ENCODE measurements at places on chromosomes 5 and 9.

GRCh38 chr5:159916841-159917761 is 819 bp downstream of the ADRA1B start:
- H3K36me3 ChIP-seq = no peaks in the 10 kb centered on the region
- H3K4me3 ChIP-seq = no peak overlapping the region
- peaks cover 5% of the 10 kb centered on the region for H3K4me1 ChIP-seq
- DNase-seq = no peak
- no peak overlapping the region for H3K27ac ChIP-seq

GRCh38 chr5:170377027-170377426 is 12.1 kb downstream of the KCNMB1 start:
- H3K4me3 ChIP-seq = no peak overlapping the region
- DNase-seq = no peak
- no peaks in the 10 kb centered on the region for H3K4me1 ChIP-seq
- H3K27ac ChIP-seq = no peak overlapping the region
- H3K36me3 ChIP-seq = no peaks in the 10 kb centered on the region
- no peaks in the 10 kb centered on the region for H3K27me3 ChIP-seq

DNA sequence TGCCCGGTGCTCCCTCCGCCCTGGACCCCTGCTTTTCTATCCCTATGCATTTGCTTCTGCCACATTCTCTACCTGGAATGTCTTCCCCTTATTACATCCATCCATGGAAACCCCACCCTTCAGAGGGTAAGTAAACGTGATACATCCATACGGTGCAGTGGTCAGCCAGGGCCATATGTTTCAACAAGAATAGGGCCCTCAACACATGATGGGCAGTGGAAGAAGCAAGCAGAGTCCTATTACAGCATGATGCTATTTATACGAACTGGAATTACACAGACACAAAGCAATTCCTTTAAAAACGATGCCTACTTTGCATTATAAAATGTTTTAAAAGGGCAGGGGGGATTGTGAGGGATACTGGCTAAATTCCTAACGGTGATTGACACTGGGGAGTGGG is 38.2 kb upstream of the PTGS1 start:
- no peak overlapping the region for H3K27ac ChIP-seq
- no peak overlapping the region for H3K4me3 ChIP-seq
- no peaks in the 10 kb centered on the region for H3K36me3 ChIP-seq
- DNase-seq = no peak
- H3K4me1 ChIP-seq = no peaks in the 10 kb centered on the region

DNA sequence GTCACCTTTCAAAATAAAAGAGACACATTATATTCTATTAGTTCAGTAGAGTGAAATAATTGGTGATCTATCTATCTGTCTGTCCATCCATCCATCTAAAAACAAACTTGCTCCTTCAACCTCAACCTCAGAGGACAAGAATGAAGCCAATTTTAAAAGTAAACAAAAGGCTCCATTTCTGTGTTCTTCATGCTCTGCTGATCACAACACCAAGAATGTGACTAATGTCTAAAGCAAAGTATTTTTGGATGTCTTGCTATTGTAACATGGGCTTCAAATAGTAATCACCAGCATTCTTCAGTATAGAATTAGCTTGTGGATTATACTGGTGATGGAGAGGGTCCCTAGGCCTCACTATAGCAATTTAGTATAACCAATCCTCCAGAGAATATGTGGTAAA is 1304.4 kb downstream of the MAT2B start:
- no peak overlapping the region for H3K4me3 ChIP-seq
- no peaks in the 10 kb centered on the region for H3K27me3 ChIP-seq
- no peak for DNase-seq
- H3K4me1 ChIP-seq = no peaks in the 10 kb centered on the region

GRCh38 chr9:82805027-82805426 is 257.9 kb downstream of the RASEF start:
- DNase-seq = no peak
- H3K4me3 ChIP-seq = no peak overlapping the region

GRCh38 chr5:154236536-154237375 is 46.2 kb downstream of the GALNT10 start:
- H3K4me3 ChIP-seq = no peak overlapping the region
- DNase-seq = no peak
- no peaks in the 10 kb centered on the region for H3K36me3 ChIP-seq
- no peak overlapping the region for H3K27ac ChIP-seq
- no peaks in the 10 kb centered on the region for H3K4me1 ChIP-seq

- no peaks in the 10 kb centered on the region for H3K4me1 ChIP-seq
- DNase-seq = no peak
- H3K4me3 ChIP-seq = no peak overlapping the region
- no peaks in the 10 kb centered on the region for H3K27me3 ChIP-seq
- H3K27ac ChIP-seq = no peak overlapping the region
These were observed 754.3 kb downstream of the TLE4 start for GRCh38 chr9:80326105-80326504.

DNA sequence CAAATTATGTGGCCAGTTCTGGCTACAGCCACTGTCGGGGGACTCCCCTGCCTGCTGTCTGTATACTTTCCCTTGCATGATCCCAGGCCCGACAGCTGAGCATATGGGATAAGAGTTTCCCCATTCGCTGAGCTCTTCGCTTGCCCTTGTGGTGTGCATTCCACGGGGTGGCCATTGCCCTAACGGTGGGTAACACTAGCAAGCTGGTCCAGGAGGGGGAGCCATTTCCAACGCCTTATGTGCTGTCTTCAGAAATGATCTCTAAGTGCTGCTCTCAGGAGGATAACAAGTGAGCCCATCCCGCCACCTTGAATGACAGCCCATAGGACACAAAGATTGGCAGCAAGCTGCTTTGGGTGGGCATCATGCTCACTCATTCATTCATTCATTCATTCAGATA is 190.9 kb downstream of the FSTL4 start:
- H3K27ac ChIP-seq = no peak overlapping the region
- H3K27me3 ChIP-seq = no peaks in the 10 kb centered on the region
- no peaks in the 10 kb centered on the region for H3K36me3 ChIP-seq
- DNase-seq = no peak
- peaks cover 8% of the 10 kb centered on the region for H3K4me1 ChIP-seq

- no peaks in the 10 kb centered on the region for H3K27me3 ChIP-seq
- H3K4me3 ChIP-seq = no peak overlapping the region
- H3K36me3 ChIP-seq = peaks cover 45% of the 10 kb centered on the region
- DNase-seq = no peak
- H3K4me1 ChIP-seq = peaks cover 23% of the 10 kb centered on the region
These were observed 3.6 kb downstream of the PSMB7 start for GRCh38 chr9:124411514-124412227.

DNA sequence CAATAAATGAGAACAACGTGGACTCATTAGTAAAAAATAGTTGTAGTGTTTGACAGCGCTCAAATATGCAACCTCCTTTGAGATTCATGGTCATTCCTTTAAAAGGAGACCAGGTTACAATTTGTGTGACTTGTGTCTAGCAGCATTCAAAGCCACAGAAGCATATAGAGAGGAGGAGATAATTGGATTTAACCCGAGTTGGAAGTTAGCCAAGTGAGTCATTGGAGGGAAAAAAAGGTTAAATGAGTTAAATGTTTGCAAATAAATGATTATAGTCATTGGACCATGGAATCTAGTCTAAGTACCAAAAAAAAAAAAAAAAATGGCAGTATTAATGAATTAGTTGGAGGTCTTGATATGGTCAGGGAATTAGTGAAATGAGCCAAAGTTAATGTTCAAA is 90.9 kb downstream of the ITGA1 start:
- no peak overlapping the region for H3K27ac ChIP-seq
- no peaks in the 10 kb centered on the region for H3K27me3 ChIP-seq
- no peaks in the 10 kb centered on the region for H3K36me3 ChIP-seq
- no peak overlapping the region for H3K4me3 ChIP-seq
- no peak for DNase-seq

- no peaks in the 10 kb centered on the region for H3K36me3 ChIP-seq
- no peak overlapping the region for H3K27ac ChIP-seq
- H3K4me3 ChIP-seq = no peak overlapping the region
- no peak for DNase-seq
These were observed 49.0 kb upstream of the POU5F2 start for GRCh38 chr5:93790401-93790800.

GRCh38 chr5:38032149-38032548 is 192.3 kb upstream of the GDNF start:
- no peak for DNase-seq
- no peaks in the 10 kb centered on the region for H3K4me1 ChIP-seq
- H3K27me3 ChIP-seq = no peaks in the 10 kb centered on the region
- no peak overlapping the region for H3K4me3 ChIP-seq
- H3K36me3 ChIP-seq = no peaks in the 10 kb centered on the region

- no peak overlapping the region for H3K27ac ChIP-seq
- H3K4me3 ChIP-seq = no peak overlapping the region
- no peak for DNase-seq
These were observed 42.0 kb upstream of the PITX1 start for GRCh38 chr5:135076051-135076491.

DNA sequence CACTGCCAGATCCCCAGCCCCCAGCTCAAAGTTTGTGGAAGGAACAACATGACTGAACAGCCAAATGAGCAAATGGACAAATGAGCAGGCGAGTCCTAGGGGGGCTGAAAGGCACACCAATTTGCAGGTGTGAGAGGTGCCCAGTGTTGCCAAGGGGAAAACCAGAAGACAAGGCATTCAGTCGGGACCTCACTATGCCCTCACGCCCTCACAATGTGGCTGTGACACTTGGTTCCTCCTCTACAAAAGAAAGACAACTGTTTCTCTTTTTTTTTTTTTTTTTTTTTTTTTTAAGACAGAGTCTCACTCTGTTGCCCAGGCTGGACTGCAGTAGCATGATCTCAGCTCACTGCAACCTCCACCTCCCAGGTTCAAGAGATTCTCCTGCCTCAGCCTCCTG is 28.0 kb downstream of the TNIP1 start:
- DNase-seq = no peak
- no peak overlapping the region for H3K4me3 ChIP-seq
- no peaks in the 10 kb centered on the region for H3K27me3 ChIP-seq
- H3K36me3 ChIP-seq = peaks cover 92% of the 10 kb centered on the region
- H3K4me1 ChIP-seq = no peaks in the 10 kb centered on the region

DNA sequence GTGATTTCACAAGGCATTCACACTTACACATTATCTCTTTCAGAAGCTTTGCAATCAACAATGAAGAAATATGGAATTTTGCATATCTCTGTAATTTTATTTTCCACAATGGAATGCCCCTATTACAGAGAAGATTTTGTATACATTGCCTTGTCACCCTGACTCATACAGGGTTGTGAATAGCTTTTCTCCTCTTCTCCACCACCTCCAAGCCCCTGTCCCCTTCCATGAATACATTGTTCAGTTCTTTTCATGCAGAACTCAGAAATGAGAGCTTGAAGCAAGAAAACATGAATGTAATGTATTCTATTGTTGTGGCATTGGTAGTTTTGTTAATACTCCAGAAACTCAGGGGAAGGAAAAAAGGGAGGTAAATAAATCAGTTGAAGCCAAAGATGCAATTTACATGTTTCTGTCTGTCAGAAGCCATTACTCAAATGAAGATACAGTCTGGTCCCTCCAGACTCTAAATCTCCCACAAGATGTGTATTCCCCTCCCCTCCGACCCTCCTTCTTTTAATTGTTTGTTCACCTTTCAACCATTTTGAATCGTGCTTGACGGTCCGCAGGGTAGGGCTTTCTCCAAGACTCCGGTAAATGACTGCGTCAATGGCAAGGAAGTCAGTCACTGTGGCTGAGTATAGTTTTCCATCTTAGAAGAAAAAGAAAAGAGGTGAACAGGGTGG is 86.1 kb downstream of the SEMA6A start:
- H3K27me3 ChIP-seq = no peaks in the 10 kb centered on the region
- no peak overlapping the region for H3K27ac ChIP-seq

GRCh38 chr5:29162297-29162696 is 2031.2 kb upstream of the CDH6 start:
- no peak overlapping the region for H3K27ac ChIP-seq
- no peak overlapping the region for H3K4me3 ChIP-seq
- H3K36me3 ChIP-seq = no peaks in the 10 kb centered on the region
- no peaks in the 10 kb centered on the region for H3K4me1 ChIP-seq

DNA sequence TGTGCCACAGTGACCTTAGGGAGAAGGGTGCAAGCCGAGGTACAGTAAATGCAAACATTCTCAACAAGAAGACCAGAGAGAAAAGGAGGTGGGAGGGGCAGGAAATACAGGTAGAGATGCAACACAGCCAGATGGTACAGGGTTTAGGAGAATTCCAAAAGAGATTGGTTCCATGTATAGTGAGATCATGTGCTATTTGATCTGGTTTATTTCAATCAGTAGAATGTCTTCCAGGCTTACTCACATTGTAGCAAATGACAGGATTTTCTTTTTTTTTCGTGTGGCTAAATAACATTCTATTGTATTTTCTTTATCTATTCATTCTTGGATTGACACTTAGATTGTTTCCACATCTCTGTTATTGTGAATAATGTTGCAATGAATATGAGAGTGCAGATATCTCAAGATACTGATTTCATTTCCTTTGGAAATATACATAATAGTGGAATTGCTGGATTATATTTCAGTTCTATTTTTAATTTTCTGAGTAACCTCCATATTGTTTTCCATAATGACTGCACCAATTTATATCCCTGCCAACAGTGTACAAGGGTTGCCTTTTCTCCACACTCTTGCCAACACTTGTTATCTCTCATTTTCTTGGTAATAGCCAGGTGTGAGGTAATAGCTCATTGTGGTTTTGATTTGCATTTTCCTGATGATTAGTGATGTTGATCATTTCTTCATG is 107.8 kb upstream of the GAS1 start:
- H3K4me3 ChIP-seq = no peak overlapping the region
- no peaks in the 10 kb centered on the region for H3K4me1 ChIP-seq
- no peak for DNase-seq
- H3K27ac ChIP-seq = no peak overlapping the region
- no peaks in the 10 kb centered on the region for H3K27me3 ChIP-seq

DNA sequence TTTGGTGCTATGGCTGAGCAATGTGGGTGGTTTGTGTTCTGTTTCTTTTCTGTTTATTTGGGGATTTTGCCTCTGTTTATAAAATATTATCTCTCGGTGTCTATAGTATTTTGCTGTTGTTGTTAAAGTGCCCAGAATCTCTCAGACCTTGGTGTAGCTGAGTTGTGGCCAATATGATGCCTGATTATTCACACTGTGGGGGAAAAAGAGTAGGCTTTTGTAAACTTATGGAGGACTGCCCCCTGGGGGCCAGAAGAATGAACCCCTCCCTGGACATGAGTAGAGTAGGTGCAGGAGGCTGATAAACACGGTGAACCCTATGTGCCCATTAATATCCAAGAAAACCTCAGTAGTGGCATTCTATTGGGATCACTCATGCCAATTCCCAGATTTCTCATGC is 49.0 kb upstream of the DPYSL3 start:
- no peaks in the 10 kb centered on the region for H3K27me3 ChIP-seq
- no peaks in the 10 kb centered on the region for H3K4me1 ChIP-seq
- DNase-seq = no peak
- no peaks in the 10 kb centered on the region for H3K36me3 ChIP-seq
- H3K4me3 ChIP-seq = no peak overlapping the region

- no peak overlapping the region for H3K4me3 ChIP-seq
- H3K27ac ChIP-seq = no peak overlapping the region
- H3K36me3 ChIP-seq = no peaks in the 10 kb centered on the region
- no peaks in the 10 kb centered on the region for H3K27me3 ChIP-seq
These were observed 82.0 kb downstream of the YIPF5 start for GRCh38 chr5:144088206-144089064.

- no peak overlapping the region for H3K4me3 ChIP-seq
- no peak overlapping the region for H3K27ac ChIP-seq
- no peaks in the 10 kb centered on the region for H3K27me3 ChIP-seq
- no peak for DNase-seq
These were observed 29.5 kb downstream of the SURF6 start for GRCh38 chr9:133306242-133307204.

GRCh38 chr5:79966448-79966847 is 24.6 kb downstream of the MTX3 start:
- no peak overlapping the region for H3K4me3 ChIP-seq
- no peaks in the 10 kb centered on the region for H3K4me1 ChIP-seq
- no peak for DNase-seq
- H3K27me3 ChIP-seq = no peaks in the 10 kb centered on the region
- H3K27ac ChIP-seq = no peak overlapping the region
- H3K36me3 ChIP-seq = no peaks in the 10 kb centered on the region

Data from CD4-positive, alpha-beta memory T cell (primary cell).